ENCODE measurements at places on chromosomes 12 and 14.

- DNase-seq: peak; percentile 53
These were observed 73.6 kb downstream of the TESC start for GRCh38 chr12:117025481-117026151.

DNA sequence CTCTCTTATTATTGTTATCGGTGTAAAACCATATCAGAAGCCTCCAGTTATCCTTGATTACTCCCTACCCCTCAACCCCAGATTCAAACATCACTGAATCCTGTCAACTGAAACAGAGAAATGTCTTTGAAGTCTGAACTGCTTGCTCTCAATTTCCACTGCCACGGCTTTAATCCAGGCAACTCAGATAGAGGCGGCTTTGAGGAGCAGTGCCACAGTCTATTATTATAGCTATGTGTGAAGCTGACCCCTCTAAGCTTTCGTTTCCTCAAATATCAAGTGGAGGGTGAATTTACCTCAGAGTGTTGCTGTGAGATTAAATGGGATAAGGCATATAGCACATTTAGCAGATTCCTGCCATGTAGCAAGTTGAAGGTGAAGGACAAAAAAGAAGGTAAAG, 49.0 kb upstream of the PDE3A start:
- no peak for DNase-seq

DNA sequence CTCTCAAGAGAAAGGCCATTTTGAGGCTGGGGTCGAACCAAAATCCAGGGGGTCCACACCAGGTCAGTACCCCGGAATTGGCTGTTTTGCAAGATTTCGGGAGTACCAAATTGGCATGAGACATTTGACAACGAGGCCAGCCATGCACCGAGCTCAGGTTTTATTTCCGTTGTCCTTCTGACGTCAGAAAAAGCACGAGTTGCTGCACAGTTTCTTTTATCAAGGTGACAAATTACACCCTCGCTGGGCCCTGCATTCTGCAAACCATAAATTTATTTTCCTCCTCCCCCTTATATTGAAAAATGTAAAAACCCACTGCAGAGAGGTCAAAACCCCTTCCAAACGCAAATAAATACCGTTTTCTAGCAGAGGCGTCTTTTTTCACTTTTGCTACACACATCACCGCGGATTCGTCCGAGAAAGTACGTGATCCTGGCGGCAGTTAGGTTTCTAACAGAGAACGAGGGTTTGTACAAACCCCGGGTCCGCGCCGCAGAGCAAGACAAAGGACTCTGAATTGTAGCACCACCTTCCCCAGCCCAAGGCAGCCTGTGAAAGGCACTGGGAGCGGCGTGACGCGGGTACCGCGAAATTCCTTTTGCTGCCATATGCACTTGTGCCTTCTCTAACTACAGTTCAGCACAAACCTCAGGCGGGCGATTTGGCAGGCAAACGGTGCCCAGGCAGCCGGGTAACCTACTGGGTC, 1.8 kb downstream of the SLC38A1 start:
- DNase-seq: peak; percentile 64

GRCh38 chr14:50920482-50921230, 23.6 kb downstream of the PYGL start:
- DNase-seq: no peak

GRCh38 chr14:44428231-44428945, 78.7 kb downstream of the FSCB start:
- no peak for DNase-seq

- DNase-seq: no peak
These were observed 9.3 kb upstream of the GYS2 start for GRCh38 chr12:21613931-21614330.

DNA sequence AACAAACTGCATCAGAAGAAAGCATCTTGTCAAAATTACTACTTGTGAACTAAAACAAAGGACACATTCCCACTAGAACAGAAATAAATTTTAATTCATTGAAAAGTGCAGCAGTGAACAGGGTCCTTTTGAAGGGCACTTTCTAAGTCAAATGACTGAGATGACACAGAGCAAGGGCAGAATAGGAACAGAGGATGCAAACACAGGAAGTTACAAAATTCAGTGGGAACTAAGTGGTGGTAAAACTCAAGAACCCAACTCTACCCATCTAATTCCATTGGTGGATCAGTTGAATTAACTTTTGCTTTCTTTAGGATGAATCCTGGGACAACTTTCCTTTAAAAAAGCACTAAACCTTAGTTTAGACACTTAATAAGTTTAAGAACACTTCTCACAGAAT, 45.8 kb downstream of the GNS start:
- no peak for DNase-seq
